GM12865 (cell line): ENCODE measurements at places on chromosomes 4 and X.

DNA sequence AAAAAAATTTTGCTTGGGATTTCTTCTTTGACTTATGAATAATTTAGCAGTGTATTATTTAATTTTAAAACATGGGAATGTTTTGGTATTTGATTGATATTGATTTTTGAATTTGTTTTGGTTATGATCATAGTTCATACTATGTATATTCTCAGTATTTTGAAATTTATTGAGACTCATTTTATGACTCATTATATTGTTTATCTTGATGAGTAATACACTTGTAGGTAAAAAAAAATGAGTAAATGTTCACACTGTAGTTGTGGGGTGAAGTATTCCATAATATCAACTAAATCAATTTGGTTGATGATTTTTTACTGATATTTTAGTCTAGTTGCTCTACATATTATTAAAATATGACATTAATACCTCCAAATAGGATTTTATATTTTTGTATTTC is 1142.2 kb downstream of the ADGRL3 start:
- DNase-seq = no peak

GRCh38 chrX:150465326-150465725 is 102.2 kb downstream of the MAMLD1 start:
- no peak for DNase-seq

GRCh38 chr4:154626793-154627484 is 14.5 kb upstream of the FGG start:
- DNase-seq = peak; percentile 70

- no peak for DNase-seq
These were observed 43.4 kb downstream of the SLC9A7 start for GRCh38 chrX:46715530-46715929.

- peak; percentile 78 for DNase-seq
These were observed 147.1 kb downstream of the CPEB2 start for GRCh38 chr4:15149234-15149838.

GRCh38 chr4:82811838-82812341 is 13.3 kb upstream of the SCD5 start:
- no peak for DNase-seq

DNA sequence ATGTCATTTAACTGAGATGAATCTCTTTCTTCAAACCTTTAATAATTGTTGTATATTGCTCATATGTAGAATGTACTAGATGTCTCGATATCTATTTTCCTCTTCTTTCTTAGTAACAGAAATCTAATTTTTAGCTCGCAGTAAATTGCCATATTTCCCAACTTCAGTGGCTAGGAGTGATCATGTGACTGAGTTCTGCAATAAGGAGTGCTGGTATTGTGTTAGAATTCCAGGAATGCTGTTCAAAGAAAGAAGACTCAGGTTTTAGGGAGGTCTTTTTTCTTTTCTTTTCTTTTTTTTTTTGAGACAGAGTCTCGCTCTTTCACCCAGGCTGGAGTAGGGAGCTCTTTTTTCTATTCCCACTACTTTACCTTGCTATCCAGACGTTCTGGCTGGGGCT is 81.7 kb downstream of the SLC10A7 start:
- DNase-seq = no peak

DNA sequence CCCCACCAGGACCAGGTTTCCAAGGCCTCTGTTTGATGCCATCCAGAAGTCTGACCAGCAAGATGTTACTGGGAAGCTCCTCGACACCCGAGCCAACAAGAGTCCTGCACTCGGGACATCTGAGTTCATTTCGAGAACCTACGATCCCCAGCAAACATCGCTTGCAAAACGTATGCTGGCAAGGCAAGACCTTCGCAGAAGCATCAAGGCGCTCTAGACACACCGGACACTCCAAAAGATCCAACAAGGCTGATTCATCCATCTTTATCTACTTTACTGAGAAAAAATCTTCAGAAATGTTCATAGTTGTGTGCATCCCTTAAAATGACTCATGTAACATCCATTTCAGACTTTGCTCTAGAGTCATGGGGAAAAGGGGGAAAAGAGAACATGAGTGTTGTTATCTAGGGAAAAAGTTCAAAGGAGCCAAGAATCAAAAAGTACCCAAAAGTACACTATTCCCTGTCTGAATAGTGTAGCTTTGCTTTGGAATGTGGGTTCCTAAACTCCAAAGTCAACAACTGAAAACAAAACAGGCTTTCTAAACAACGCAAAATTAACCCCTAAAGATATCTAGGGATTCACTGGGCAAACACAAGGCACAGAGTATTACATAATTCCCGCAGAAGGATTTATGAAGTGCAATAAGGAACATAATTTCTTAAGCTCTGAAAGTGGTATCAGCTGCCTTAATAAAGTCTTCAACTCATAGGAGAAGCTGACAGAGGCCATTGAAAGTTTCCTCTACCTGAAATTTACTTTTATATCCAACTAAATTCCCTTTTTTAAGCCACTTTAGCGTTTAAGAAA is 1.6 kb downstream of the SH3RF1 start:
- DNase-seq = no peak

DNA sequence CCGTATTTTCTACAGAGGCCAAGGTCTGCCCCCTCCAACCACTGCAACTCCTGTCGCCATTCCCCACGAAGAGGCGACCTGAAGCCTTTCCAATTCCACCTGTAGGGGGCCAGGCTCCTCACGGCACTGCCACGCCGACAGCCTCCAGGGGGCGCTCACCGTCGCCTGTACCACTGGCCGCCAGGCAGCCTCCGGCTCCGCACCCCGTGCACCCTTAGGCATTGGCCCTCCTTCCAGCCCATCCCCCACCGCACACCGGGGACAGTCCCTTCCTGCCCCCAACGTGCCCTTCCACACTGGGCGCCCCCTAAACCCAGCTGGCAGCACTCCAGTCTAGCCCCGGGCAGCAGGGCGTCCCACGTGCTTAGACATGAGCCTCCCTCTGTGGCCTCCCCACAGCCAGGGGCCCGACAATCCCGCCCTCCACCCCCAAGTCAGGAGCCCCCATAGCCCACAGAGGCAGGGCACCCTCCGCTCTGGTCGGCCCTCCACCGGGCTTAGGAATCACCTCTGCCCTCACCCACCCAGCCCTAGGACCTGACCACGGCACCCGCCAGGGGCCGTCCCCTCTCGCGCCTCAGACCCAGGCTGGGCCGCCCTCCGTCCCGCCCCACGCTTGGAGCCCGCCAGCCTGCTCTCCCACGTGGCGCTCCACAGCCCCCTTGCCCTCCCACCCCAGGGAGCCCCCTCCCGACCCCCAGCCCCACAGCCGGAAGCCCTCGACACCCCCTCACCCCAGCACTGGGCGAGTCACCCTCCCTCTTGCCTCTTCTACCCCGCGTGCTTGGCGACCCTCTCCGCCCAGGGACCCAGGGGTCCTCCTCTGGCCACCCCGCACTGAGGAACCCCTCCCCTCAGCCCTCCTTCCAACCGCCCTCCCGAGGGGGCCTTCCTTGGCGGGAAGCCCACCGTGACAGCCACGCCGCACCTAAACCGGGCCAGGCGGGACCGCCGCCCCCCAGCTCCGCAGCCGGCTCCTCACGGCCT is 711 bp downstream of the PNMA6E start:
- DNase-seq = peak; percentile 55

DNA sequence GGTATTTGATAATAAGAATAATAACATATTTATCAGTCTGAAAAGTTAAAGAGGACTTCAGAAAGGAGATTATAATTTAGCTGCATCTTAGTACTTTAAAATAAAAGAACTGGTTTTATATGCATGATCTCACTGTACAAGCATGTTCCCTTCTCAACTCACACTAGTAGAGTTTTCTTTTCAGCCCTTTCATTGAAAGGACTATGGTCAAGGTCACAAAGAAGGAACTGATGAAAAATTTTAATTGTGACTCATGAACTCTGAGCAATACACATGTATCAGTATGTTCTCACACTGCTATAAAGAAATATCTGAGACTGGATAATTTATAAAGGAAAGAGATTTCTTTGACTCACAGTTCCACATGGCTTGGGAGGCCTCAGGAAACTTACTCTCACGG is 73.7 kb upstream of the NDST4 start:
- no peak for DNase-seq

- DNase-seq = no peak
These were observed 1.8 kb upstream of the FAM50A start for GRCh38 chrX:154441984-154442707.

DNA sequence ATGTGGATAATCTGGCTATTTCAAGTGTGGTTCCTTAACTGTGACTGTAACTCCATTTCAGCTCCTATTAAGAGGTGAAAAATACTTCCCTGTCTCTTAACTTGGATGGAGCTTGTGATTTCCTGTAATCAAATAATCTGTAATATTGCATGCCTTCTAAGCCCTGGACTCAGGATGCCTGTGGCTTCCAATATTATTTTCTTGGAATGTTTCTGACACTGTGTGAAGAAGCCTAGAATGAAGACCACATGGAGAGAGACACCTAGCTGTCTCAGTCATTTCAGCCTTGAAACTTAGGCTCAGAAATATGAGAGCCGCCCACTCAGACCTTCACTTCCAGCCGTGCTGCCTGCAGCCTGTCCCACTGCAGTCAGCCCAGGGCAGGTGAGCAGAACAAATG is 544.3 kb downstream of the TRIML1 start:
- DNase-seq = no peak

DNA sequence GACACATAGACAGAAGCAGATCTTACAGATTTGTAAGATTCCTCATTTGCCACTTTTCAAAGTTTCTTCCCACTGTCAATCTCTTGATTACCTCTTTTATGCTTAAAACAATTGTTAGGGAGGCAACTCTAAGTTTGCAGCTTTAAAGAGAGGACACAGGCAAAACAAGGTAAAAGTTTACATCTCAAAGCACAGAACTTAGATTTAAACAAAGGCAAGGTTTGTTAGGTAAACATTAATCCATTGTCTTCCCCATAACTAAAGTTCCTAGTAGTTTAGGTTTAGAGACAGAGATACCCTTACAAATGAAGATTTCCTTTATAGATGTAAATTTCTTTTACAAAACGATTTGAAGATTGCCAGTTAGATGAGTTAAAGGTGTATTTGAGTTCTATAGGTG is 176.9 kb downstream of the AASDH start:
- DNase-seq = no peak

GRCh38 chr4:155597933-155598451 is 68.7 kb upstream of the GUCY1A1 start:
- DNase-seq = no peak

GRCh38 chr4:22678940-22679854 is 13.5 kb upstream of the GBA3 start:
- DNase-seq = no peak

DNA sequence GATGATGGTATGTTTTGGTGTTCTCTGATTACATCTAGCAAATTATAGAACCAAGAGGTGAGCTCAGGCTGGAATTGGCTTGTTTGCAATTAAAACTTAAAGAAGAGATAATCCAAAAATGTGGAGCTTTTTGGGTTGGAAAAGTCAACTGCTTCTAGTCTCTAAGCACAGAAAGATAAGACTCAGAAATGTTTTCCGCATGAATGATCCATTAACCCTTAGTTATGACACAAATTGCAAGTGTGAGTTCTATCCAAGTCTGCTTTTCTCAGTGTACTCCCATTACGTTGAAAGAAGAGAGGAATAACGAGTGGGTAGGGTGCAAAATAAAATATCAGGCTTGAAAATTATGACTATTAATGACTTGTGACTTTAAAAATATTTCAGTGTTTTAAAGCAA is 38.5 kb downstream of the HPGD start:
- DNase-seq = no peak

GRCh38 chr4:113641025-113641431 is 120.5 kb downstream of the CAMK2D start:
- peak; percentile 57 for DNase-seq

DNA sequence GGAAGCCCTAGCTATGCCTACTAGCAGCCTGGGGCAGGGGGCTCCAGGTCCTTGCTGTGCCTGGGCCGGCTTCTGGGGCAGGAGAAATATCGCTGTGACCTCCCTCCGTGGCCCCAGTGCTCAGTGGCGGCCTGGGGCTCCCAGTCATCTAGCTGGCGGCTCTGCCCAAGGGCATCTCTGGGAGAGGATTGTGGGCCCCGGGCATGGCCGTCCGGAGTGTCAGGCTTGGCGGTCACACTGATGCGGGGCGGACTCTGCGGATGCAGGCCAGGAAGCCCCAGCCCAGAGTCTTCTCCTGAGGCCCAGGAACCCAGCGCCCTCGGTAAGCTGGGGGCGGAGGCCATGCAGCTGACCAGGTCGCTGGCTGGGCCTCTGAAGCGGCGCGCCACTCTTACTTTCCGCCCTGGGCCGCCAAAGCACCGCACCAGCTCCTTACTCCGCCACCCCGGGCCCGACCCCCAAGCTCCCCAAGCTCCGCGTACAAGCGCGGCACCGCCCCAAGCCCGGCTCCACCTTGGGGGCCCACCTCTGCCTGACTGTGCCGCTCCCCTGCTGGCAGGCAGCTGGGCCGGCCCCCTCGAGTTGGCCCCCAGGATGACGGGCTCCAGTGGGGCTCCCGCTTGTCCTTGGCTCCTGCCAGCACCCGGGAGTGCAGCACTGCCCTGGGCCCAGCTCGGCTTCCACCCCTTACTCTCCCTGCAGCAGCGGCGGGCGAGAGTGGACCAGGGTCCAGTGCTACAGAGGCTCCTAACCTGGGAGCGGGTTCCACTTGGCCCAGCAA is 720.0 kb downstream of the PCDH18 start:
- DNase-seq = no peak

DNA sequence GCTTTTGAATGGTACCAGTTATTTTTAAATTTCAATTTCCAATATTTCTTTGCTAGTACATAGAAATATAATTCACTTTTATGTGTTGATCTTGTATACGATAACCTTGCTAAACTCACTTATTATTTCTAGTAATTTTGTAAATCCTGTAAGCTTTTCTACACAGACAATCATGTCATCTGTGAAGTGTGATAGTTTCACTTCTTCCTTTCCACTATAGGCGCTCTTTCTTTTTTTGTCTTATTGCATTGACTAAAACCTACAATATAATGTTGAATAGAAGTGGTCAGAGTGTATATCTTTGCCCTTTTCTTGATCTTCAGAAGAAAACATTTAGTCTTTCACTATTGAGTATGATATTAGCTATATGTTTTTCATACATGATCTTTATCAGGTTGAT is 76.6 kb downstream of the ZNF182 start:
- DNase-seq = no peak

- DNase-seq = no peak
These were observed 63.1 kb downstream of the UGT2A2 start for GRCh38 chr4:69576251-69576877.

- no peak for DNase-seq
These were observed 30.6 kb downstream of the GPR174 start for GRCh38 chrX:79174949-79175644.

- DNase-seq = peak; percentile 8
These were observed at the start of gene POU4F2 for GRCh38 chr4:146638786-146639505. Gene POU4F2 (plus strand): TSS chr4:146638893. CDS start chr4:146639141, 248 bp downstream.

- no peak for DNase-seq
These were observed 25.4 kb downstream of the GABRQ start for GRCh38 chrX:152663086-152663485.

DNA sequence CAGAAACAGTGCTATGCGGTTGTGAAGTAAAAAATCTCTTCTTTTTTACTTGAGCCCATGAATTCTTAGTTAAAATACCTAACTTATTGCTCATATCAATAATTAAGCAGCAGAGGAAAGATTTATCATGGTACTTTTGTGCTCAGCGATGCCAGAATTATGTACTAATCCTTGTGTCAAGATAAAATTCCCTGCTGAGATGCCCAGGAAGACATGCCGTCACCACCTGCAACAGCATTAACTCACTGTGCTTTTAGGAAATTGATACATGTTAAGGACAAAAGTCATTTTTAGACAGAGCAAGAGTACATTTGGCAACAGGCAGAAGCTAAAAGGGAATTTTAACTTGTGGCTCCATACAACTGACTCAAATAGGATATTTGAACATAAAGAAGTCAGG is 138.9 kb downstream of the NPNT start:
- no peak for DNase-seq

- no peak for DNase-seq
These were observed 40.0 kb downstream of the NELFA start for GRCh38 chr4:1968686-1969295.
